ENCODE measurements at places on chromosomes 5 and 9.

GRCh38 chr9:71791875-71792274 is 23.6 kb upstream of the CEMIP2 start:
- DNase-seq: no peak

DNA sequence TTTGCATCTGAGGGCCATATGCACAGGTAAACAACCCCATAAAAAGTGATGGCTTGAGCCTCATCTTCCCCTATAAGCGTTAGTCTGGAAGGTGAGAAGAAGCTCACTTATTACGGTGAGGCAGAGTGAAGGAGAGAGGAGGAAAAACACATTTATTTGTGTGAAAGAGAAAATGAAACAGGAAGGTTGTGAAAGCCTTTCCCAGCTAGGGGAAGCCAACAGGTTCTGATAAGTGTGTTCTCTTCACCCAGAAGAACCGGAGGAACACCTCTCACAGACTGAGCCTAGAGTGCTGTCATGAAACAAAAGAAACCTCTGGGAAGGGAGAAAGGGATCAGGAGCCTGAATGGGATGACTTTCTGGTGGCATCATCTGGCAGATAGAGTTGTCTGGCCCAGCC is 192.5 kb downstream of the PTTG1 start:
- no peak for DNase-seq

- DNase-seq: no peak
Measured at GRCh38 chr5:135830876-135831275, 3.6 kb upstream of the SLC25A48 start.

- no peak for DNase-seq
Measured at GRCh38 chr9:34454571-34455065, 3.8 kb downstream of the FAM219A start.

GRCh38 chr5:72561148-72561972 is 54.1 kb upstream of the ZNF366 start:
- no peak for DNase-seq

GRCh38 chr5:135266303-135266635 is 132.8 kb downstream of the MACROH2A1 start:
- DNase-seq: no peak

- DNase-seq: no peak
Measured at GRCh38 chr5:270340-270739, 1.1 kb upstream of the PDCD6 start.

DNA sequence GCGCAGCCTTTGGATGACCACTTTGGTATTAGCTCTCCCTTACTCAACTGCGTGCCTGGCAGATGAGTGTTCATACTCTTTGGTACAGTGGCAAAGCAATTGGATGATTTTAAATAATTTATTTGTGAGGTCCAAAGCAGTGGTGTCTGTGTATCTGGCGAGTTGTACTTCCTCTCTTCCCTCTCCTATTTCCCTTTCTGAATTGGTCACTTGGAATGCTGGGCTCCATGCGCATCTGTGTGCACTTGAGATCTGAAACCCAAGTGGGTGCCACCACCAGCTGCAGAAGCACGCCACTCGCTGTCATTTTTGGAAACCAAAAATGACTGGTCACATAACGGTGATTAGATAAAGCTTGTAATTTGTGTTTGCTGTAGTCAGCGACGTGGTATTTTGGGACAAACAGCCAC is 386.0 kb upstream of the KLF4 start:
- no peak for DNase-seq

DNA sequence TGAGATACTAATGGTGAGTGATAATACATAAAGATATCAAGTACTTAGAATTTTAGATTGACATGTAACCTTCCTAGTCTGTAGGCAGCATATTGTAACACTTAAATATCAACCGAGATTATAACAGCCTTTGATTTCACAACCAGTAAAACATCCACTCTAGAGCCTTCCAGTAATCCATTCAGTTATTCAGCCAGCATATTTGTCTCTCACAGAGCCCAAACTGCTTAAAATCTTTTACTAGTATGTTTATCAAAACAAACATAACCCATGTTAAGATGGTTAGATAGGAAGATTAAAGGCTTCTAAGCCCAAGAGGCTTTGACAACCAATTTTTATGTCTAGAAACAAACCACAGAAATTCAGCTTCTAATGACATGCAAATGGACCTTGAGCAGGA is 177.9 kb upstream of the FST start:
- DNase-seq: no peak

DNA sequence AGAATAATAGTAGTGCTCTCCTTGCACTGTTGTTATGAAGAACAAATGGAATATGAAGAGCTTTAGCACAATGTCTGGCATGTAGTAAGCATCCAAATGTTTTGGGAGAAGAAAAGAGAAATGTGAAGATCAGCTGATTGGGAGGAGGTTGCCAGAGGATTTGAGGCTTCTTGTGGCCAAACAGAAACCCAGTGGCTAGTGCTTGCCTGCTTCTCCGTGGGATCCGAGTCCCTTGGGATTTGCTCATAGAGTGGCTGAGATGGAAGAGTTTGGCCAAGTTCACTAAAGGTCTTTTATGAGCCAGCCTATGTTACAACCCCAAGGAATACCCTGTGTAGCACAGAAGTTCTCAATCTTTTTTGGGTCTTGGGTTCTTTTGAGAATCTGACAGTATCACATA is 86.0 kb downstream of the ANGPTL2 start:
- DNase-seq: no peak

- peak; percentile 39 for DNase-seq
Measured at GRCh38 chr9:83956086-83956435, 24.0 kb downstream of the HNRNPK start.

DNA sequence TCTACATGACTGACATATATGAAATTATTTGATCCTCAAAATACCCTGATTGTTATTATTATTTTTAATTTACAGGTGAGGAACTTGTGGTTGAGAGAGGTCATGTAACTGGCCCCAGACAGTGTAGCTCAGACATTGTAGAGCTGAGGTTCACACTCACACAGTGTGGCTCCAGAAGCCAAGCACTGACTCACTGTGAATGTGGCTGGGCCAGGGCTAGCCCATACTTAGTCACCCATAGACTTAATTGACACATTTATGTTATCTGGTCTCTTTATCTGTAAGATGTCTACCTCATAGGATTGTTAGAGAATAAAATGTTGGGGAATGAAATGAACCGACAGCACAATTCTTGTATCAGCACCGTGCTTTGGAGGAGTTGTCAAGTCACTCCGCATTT is 24.9 kb upstream of the CCDC112 start:
- DNase-seq: no peak

GRCh38 chr5:42059291-42059690 is 134.2 kb downstream of the FBXO4 start:
- DNase-seq: no peak

- no peak for DNase-seq
Measured at GRCh38 chr9:94624629-94625028, 14.7 kb downstream of the FBP1 start.

DNA sequence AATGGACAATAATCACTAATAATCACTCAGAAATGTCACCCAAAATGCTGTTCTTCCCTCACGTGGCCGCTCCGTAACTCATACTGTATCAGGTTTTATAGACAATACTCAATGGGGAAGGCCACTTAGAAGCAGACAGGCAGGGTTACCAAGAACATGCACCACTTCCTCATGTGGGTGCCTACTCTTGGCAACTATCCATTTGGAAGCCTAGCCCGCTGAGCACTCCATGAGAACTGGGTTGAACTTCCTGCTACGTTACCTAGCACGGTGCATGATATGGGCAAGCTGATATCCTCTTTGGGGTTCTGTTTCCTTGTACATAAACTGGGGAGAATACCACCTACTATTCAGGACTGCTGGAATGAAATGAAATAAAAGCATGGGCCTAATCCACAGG is 14.3 kb downstream of the DAP start:
- DNase-seq: no peak

DNA sequence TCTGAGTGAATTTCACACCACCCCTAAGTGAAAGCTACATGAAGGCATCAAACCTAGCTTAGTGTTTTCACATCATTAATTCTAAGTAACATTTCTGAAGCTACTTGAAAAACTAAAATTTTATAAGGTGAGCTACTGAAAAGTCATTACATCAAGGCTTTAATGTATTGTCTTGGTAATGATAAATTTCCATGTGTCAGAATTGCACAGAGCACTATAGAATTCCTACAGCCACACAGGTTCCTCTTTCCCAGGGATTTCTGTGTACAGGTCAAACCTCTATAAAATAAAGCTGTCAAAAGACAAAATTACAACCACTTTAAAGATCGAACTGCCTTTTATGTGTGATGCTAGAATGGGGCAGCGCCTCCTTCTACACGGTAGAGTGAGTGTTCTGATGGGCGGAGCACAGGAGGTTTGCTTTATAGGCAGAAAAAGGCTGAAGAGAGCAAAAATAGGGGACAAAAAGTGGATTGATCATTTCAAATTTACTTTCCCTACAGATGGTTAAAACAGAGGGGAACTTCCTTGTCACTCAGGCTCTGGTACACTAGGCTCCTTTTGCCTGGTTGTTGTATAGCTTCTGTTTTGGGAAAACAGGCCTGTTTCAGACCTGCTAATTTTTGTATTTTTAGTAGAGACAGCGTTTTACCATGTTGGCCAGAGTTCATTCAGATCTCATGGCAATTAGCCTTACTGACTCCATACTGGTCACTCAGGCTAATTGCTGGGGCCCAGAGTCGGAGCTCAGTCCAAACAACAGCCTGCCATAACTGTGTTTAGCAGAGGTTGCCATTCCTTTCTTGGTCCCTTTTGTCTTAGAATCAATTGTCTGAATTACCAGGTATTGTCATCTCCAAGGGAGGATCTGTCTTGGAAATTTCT is 102.5 kb upstream of the BASP1 start:
- DNase-seq: no peak
